ENCODE measurements at places on chromosomes 5 and 9.

GRCh38 chr5:150599917-150600511, 40.4 kb upstream of the SYNPO start:
- no peak for DNase-seq

GRCh38 chr5:54663866-54664265, 146.3 kb downstream of the SNX18 start:
- no peak for DNase-seq

GRCh38 chr5:96067894-96068614, 106.4 kb upstream of the ELL2 start:
- DNase-seq: no peak

DNA sequence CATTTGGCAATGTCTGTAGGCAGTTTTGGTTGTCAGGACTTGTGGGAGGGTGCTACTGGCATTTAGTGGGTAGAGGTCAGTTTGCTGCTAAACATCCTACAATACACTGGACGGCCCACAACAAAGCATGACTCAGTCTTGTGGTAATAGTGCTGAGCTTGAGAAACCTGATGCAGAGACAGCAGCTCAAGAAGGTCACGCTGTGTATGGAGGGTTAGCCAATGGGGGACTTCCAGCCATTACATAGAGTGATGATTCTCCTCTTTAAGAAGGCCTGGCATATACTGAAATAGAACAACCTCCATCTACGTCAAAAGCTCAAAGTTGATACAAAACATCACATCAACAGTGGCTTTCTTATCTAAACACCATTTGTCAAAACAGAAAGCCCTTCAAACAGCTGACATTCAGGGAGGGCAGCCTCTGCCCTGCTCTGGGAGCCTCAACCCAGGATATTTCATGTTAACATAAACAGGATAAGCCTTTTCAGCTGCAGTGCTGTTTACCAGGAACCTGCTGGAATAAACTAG, 143.0 kb downstream of the GPBP1 start:
- DNase-seq: no peak

GRCh38 chr5:145941448-145942130, 5.2 kb downstream of the SH3RF2 start:
- no peak for DNase-seq

- no peak for DNase-seq
Measured at GRCh38 chr9:103992938-103993579, 101.0 kb upstream of the SMC2 start.

DNA sequence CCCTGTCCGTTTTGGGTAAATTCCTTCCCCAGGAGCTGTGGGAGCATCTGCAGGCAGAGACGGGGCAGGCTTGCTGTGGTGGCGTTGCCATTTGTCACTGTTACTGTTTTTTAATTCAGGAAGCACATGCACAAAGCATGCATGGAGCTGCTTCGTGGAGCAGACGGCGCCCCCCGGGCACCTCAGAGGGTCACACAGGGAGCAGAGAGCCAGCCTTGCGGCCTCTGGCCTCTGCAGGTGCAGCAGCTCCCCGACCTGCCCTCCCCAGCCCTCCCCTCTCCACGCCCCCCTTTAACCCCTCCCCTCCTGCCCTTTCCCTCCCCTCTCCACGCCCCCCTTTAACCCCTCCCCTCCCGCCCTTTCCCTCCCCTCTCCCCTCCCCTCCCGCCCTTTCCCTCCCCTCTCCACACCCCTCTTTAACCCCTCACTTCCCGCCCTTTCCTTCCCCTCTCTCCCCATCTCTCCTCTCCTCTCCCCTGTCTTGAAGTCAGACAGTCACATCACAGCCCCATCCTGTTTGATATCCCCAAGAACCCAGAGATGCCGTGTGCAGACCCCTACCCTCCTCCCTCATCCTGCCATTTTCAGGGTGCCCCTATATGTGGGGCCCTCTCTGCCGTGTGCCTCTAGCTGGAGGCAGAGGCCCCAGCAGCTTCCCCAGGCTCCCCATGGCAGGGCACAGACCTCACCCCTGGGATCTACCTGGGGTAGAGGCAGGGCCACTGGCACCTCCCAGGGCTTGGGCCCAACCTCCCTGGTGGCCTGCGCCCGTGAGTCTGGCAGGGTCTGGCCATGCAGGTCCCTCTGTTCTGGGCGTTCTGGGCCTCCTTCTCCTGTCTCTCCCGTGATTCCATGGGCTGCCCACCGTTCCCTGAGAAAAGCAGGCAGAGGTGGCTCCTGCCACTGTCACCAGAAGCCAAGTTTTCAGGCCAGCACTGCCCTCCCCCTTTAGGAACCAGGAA, 29.6 kb upstream of the UBAC1 start:
- DNase-seq: peak; percentile 34

DNA sequence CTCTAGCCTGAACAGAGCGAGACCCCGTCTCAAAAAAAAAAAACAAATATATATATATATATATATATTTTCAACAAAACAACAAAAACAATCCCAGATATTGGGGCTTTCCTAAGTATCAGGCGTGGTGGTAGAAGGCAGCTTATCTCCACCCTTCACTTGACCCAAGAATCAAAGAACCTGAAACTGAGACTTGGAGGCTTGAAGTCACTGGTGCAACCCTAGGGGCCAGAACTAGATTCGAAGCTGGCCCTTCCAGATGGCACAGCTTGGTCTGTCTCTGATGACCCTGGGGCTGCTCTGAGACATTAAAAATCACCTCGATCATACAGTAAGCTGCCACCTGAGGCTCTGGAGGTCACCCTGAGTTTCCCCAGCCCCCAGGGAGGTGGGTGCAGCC, 1.3 kb upstream of the KCNMB1 start:
- no peak for DNase-seq

- no peak for DNase-seq
Measured at GRCh38 chr9:126756876-126757415, 47.9 kb upstream of the ZBTB43 start.

GRCh38 chr5:156812959-156813358, 37.1 kb upstream of the PPP1R2B start:
- DNase-seq: no peak

- no peak for DNase-seq
Measured at GRCh38 chr5:76766746-76767145, 50.8 kb downstream of the F2R start.

DNA sequence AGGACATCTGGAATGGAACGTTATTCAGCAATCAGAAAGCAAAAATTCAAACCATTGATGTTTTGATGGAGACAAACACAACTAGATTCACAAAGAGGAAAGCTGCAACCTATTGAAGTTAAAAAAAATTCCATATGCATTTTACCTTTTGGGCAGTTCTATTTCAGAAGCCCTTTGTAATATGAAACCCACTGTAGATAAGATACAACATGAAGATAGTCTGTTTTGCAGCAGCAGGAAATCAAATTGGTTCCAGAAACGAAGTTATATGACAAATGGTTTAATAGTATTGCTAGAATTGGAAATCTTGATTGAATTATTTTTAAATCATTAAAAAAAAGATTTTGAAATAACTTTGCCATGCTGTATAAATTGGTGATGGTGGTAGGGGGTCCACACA, 872 bp downstream of the LIX1 start:
- DNase-seq: no peak

DNA sequence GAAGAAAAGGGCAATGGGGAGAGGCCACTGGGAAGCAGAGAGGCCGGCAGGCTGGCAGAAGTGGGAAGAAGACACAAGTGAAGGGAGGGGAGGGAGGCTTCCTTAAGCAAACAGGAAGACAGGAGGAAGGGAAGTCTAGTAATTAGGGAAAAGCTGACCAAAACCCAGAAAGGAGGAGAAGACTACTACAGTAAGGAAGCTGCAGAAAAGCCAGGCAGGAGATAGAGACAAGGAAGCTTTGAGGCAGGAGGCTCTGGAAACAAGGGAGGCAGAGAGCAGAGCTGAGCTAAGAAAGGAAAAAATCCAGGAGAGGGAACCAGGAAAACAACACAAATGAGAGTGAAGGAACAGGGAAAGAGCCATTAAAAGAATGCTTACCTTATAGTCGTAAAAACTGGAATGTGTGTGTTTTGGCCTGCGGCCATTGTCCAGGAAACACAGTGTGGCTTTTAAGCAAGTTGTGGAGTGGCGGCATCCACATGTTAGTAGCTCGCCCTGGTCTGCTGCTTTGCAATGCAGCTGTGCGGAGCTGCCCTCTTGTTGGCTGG, 317.1 kb upstream of the CLINT1 start:
- no peak for DNase-seq

- no peak for DNase-seq
Measured at GRCh38 chr5:168790002-168790635, 211.0 kb upstream of the PANK3 start.

DNA sequence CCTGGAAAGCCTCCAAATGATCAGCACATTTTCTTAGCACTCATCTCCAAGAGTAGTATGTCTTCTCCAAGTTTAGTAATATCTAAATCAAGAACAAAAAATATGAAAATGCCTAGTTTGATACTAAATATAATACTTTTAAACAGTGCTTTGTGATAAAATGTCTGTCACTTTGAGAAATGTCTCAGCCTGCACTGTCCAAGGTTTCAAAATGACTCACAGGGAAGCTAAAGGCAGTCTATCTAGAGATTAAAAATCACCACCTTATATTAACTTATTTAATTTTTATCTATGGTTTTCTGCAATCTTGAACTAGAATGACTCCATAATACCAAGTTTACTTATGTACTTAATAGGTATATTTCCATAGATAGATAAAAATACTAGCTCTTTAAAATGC, 633.0 kb upstream of the C9orf72 start:
- DNase-seq: no peak

DNA sequence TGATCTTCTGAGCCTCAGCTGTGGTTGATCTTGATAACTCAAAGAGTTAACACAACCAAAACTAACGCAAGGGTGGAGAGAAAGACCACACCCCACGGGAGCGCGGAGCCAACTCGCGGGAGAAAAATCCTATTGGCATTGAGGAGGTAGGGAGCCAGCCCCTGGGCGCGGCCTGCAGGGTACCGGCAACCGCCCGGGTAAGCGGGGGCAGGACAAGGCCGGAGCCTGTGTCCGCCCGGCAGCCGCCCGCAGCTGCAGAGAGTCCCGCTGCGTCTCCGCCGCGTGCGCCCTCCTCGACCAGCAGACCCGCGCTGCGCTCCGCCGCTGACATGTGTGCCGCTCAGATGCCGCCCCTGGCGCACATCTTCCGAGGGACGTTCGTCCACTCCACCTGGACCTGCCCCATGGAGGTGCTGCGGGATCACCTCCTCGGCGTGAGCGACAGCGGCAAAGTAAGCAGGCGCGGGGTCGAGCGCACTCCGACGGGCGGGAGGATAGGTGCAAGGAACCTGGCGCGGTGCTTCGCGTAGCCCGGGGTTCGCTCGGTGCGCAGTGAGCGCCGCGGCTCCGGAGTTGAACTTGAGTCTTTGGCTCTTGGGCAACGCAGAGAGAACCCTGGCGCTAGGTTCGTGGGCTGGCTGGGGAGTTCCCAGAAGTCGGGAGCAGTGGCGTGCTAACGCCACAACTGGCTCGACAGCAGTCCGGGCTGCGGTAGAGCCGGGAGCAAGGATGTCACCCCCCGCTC, at the start of gene GDA:
Gene GDA, plus strand, starts transcription at position 210 of the 745 bp plus-strand sequence. Its CDS starts 120 bp downstream, at position 330.
- DNase-seq: no peak
